ENCODE measurements at places on chromosomes 5 and 9.

DNA sequence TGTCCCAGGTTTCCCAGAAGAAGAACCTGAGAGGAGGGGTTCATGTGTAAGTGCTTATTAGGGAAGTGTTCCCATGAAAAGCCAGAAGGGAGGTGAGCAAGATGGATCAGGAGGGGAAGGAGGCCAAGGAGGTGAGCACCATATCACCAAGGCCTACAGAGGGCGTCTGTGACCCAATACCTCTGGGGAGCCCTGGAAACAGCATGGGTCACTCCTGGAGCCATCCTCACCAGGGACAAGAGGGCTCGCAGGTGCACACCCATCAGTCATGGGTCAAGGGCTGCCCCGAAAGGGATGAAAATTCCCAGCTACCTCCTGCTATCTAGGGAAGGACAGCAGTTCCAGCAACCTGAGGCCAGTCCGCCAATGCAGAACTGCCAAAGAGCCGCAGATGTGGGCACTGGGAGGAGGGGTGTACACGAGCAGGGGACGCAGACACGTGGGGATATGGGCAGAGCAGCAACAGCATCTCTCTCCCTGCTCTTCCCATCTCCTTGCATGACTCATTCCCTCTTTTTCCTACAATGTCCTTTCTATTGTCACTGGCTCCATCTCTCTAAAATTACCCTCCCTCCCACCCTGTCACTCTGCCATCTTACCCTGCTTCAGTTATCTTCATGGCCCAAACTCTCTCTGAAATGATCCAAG lies 167.6 kb upstream of the FSTL4 start:
- no peak for DNase-seq

DNA sequence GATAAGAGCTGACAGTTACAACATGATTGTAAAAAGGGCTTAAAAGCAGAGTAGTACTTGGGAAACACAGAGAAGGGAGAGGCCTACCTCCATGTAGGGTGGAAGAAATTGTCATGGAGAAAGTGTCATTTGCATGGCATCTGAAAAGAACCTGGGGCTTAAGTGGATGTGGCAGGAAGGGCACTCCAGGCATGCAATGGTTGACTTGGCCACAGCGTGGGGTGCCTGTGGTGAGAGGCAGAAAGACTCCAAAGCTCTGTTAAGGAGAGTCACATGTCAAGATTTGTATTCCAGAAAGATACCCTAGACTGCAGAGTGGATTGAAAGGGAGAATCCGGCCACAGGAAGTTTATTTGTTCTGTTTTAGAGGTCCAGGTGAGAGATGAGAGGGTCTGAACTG lies 2.4 kb downstream of the POLR3G start:
- no peak for DNase-seq

DNA sequence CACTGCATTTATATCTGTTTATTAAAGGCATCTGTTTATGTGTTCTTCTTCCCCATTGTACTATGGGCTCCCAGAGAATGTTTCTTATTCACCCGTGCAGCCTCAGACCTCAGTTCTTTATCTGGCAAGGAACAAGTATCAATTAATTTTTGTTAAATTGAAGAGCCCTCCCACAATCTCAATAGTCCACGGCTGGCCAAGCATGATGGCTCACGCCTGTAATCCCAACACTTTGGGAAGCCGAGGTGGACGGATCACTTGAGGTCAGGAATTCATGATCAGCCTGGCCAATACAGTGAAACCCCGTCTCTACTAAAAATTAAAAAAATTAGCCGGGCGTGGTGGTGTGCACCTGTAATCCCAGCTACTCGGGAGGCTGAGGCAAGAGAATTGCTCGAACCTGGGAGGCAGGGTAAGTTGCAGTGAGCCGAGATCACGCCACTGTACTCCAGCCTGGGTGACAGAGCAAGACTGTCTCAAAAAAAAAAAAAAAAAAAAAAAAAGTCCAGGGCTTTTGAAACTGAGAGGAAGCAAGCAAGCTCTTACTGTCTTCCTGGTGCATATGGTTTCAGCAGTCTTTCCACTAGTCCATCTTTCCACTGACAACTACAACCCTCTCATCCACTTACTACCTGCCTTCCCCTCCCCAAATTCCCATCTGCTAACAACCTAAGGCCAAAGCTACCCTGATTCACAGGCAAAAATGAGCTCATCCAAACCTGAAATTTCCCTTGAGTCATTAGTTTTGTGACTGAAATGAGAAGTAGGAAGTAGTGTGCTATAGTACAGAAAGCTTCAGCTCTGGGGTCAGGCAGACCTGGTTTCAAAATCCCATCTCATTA lies 2.3 kb upstream of the HK3 start:
- no peak for DNase-seq

DNA sequence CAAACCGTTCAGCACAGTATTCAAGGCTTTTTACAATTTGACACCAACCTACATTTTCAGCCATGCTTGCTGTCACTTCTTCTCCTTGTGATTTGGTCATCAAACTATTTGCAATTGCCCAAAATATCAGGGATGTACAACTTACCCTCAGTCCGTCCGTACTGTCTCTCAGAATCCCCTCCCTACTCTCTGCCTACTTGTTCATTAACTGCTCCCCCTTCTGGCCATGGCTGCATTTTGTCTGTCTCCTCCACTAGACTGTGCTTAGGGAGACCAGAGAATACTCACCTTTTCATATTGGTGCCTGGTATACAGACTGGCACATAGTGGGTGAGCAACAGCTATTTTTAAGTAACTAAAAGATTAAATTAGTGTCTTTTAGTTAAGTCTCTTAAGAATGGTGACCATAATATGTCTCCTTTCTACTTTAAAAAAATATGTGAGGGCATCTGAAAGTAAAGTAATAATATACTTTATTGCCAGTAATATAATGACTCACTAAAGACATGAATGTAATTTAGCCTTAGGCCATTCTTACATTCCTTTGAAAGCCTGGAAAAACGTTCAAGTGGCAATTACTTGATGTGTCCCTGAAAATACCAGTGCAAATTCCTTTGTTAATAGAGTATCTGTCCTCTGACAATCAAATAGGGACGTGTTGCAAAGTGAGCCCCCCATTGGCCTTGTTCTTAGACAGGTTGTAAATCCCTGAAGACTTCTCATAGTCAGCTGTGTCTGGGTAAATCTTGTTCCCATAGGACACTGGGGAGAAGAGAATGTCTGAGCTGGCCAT lies 27.8 kb downstream of the PRLR start:
- peak; percentile 27 for DNase-seq

DNA sequence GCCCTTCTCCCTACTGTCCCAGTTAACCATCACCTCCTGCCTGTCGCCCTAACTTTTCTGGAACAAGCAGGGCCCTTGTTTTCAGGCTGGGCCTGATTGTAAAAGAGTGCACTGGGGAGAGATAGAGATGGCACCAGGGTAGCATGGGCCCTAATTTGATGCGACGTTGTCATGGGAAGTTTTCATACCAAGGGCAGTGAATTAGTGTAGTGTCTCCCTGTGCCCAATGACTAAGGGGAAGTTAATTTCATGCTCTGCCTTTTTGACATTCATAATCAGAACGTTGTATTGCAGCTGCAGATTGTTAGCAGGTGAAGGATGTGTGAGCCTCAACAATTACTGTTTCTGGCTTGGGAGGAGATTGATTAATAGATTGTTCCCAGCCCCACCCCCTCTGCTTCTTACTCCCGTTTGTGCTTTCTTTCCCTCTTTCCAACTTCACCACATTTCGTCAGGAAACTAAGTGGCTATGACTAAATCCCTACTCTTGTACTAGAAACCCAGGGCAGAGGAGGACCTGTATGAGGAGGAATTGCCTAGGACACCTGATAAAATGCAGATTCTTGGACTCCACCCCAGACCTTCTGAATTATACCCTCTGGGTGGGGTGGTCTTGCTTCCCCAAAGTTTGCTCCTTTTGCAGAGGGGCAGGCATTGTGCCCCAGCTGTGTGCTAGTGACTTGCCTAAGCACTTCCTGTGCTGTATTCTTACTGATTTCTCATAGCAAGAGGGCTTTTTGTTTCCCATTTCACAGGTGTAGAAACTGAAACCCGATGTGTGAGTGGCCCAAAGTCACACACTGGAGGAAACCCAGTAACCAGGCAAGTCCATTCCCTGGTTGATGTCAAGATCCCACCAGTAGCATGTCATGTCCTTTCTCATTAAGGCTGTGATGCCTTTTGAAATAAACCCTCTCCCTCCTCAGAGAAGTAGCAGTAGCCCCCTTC lies 56.3 kb downstream of the DAB2IP start:
- DNase-seq, result peak; percentile 56

DNA sequence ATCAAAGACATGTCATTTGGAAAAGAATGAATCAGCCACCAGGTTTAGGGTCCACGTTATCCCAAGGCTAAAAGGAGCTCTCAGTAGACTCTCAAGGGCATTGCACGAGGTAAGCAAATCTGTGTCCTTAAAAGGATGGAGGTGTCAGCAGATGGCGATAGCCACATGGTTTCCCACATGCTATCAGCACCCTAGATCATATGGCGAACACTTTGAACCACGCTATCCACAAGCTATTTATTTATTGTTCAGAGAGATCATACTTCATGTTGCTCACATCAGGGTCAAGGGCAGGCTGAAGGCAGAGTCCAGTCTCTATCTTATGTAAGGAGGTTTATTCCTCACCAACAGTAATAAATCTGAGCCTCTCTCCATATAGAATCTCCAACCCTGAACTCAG lies 43.7 kb downstream of the CDH6 start:
- no peak for DNase-seq

DNA sequence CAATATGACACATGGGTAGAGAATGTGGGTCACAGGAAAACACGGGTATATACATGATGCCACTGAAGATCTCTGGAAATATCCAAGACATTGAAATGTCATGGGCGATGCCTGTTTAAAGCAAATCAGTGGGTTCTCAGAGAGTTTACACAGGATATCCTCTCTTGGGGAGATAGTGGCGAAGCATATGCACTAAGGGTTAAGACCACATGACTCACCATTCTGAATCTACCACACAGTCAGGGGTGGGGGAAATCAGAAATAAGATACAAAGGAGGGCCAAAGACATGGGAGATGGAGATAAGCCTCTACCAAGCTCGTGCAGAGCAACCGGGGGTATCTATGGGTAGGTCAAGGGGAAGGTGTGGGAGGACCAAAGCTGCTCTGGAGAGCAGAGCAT lies 58.8 kb downstream of the SH3PXD2B start:
- no peak for DNase-seq

DNA sequence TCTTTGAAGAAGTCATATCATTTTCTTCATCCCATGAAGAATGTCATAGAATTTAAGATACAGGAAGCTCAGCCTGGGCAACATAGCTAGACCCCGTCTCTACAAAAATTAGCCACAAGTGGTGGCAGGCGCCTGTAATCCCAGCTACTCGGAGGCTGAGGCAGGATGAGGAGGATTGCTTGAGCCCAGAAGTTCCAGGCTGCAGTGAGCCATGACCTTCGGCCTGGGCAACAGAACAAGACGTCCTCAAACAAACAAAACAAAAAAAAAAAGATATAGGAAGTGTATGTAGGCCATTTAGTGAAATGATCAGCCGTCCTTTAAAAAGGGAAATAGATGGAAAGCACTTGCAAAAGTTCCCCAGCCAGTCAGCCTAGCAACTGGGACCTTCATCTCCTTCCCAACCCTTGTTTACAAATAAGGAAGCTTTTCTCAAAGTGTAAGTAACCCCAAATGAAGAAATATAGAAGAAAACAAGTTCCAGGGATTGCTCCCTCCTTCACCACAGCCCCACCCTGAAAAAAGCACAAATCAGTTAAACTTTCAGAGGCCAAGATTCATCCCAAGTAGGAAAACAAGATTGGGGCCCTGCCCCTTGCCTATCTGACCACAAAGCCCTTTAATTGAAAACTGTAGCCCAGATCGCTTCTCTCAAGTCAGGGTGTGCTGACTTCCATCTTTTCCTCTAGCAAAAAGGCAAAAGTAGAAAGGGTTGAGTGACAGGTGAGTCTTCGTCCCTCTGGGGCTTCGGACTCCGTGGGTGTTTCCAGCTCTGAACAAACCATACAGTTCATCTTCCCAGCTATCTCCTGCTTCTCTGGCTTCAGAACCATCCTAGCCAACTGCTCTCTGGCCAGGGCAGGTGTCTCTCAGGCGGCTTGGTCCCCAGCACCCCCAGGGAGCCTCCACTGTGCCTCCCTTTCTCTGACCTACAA lies 1.2 kb downstream of the SLC31A2 start:
- no peak for DNase-seq

DNA sequence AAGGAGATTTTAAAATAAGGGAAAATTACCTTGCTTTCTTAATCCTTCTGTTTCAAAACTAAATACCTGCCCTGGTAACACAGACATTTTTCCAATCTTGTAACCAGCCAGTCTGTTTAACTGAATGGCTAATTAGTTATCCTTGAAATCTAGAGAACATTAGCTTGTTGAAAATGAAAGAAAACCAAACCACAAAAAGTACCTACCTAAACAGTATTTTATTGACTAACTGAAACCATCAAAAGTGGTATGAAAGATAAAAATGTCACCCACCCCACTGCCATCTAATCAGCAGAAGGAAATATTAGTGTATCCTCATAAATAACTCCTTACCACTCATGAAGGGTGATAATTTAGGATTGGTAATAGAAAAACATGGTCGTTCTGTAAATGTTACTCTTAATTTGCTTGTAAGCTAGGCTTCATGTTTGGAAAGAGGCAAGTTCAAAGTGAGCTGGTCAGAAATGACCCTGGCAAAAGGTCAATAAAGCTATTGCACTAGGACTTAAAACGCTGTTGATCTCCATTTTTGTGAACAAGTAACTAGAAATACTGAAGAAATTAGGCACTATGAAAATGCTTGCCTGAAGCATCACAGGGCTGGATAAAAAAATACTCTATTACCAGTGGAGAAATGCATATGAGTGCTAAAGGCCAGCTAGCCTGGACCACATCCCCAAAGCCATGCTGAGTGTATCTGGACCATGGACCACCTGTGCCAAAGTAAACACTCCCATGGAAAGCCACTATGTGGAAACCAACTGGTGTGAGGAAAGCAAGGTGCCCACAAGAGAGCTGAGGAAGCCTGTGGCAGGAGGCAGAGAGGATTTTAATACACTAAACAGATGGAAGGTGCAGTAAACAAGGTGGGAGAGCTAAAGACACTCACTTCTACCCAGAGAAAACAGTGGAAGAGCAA lies 8.4 kb downstream of the SEMA5A start:
- no peak for DNase-seq

DNA sequence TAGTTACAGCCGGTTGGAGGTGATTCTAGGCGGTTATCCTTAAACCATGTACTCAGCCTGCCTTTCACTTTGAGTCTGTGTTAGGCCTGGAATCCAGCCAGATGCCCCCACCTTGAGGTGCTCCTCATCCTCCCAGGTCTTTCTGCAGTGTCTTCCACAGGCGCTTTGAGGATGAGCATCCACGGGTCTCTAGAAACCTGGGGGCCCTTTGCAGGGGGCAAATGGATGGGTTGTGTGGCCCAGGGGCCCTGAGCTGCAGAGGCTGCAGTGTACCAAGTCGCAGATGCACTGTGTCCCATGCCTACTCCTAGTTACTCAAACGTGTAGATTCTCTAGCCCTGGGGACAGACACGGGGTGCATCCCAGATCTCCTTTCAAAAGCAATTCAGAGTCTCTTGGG lies 242.1 kb upstream of the IRX1 start:
- DNase-seq, result no peak

- DNase-seq, result no peak
Measured at GRCh38 chr9:16441791-16442190, 428.7 kb downstream of the BNC2 start.

GRCh38 chr5:95701074-95701473 lies 18.3 kb upstream of the SPATA9 start:
- no peak for DNase-seq

- no peak for DNase-seq
Measured at GRCh38 chr5:143262393-143263174, 140.9 kb downstream of the NR3C1 start.

Measured in GM13977 (cell line).